ENCODE measurements at places on chromosomes 7 and 10. TPM values are rescaled to one million over a fixed set of nuclear protein-coding genes. Genes with fewer than 3 reads are reported as not detected.

DNA sequence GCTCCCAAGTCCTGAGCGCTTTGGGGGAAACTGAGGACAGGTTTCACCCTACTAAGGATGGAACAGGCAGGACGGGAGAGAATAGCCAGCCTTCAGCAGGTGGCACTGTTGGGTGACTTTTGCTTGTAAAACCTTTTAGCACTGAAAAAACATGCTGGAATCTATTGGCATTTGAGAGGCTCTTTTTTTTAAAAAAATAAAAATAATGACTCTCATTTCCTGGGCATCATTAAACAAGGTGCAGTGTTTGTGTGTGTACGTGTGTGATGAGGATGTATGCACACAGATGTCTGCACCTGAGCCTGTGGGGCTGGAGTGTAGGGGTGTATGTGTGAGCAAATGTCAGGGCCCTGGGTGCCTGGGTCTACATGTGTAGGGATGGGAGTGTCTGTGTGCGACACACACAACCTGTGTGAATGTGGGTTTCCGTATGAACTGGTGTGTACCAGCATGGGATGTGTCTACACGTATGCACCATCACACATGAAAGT, 177.9 kb downstream of the RPS24 start:
- DNase-seq, result no peak

DNA sequence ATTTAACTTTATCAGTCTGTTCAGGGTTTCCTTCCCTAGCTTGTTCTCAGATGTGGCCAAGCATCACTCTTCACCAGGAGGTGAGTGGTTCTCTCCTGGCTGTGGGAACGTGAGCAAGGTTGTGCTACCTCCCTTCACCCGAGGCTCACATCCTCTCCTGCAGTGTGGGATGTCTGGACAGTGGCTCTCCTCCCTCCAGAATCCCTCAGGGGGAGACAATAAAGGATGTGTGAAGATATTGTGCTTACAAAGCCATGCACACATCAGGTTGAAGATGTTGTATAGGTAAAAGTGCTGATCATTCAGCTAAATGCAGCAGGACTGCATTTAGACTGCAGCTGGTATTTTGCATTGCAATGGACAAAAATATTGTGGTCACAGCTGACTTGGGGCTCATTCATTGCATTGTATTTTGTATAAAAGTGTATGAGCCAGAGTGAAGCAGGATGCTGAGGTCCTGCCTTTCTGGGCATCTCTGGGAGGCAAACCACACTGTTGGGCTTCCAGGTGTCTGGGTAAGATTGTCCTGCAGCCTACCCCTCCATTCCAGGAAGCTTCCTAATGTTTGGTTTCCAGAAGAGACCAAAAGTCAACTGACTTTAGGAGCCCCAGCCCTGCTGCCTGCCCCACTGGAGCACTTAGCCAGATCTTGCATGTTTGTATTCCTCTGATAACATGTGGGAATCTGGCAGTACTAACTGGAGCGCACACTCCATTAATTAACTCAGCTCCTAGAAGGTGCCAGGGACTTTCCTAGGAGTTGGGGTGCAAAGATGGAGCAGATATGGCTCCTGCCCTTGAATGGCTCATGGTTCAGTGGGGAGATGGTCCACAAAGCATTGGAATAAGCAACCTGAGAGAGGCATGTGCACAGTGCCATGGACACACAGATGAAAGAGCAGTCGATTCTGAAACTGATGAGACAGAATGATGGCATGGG, 292.5 kb upstream of the ZNF32 start:
- DNase-seq, result peak; percentile 4

GRCh38 chr7:47574482-47575329, 7.2 kb downstream of the TNS3 start:
- DNase-seq, result no peak

PTPRZ1 gene
- not detected for total RNA-seq

DNA sequence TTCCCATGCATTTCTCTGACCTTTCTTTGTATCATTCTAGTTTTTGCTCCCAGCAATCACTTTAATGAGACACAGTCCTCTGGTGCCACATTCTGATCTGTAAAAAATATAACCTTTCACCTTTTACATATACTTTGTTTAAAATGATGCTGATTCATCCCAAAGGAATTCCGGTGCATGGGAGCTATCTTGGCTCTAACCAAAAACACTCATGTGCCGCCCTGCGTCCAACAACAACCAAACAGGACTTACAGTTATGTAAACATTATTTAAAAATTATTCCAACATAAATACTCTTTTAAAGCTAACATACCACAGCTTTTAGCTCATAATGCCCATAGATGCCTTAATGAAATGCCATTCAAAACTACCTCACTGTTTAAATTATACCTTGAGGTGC, 7.7 kb upstream of the OPALIN start:
- DNase-seq, result no peak

ACTL6B gene
- not detected for total RNA-seq

GRCh38 chr7:155213955-155214740, 83.5 kb upstream of the INSIG1 start:
- DNase-seq, result no peak

PAX4 gene
- total RNA-seq, result not detected
